ENCODE measurements at places on chromosomes 1 and 21.

- DNase-seq = no peak
These were observed 93.9 kb upstream of the KCNA3 start for GRCh38 chr1:110768605-110769004.

DNA sequence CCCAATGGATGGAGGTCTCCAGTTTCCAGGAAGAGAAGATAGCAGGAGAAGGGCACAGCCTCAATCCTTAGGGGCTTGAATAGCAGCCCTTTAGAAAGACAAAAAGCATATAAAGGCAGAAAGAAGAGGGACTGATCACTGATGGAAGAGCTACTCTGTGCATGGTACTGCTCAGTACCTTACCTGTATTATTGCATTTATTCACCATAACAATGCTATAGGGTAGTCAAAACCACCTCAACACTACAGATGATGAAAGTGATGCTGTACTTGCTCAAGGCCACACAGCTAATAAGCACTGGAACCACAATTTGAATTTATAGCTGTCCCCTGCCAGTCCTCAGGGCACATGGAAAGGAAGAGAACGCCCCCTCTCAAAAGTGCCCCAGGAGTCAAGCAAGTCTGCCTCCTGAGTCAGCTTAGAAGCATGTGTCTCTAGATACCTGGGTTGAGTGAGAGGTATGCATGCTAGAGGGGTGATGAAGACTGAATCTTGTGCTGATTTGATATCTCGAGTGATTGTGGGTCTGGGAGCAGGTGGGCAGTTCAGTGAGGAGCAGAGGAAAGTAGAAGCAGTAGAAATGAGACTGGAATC lies 13.6 kb downstream of the DDAH1 start:
- no peak for DNase-seq

DNA sequence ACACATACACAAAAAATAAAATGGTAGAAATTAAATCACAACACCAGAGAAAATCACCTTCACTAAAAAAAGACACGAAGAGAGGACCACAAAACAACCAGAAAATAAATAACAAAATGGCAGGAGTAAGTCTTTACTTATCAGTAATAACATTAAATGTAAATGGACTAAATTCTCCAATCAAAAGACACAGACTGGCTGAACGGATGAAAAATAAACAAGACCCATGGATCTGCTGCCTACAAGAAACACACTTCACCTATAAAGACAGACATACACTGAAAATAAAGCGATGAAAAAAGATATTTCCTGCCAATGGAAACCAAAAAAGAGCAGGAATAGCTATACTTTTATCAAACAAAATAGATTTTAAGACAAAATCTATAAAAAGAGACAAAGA lies 73.6 kb downstream of the ZZZ3 start:
- no peak for DNase-seq

DNA sequence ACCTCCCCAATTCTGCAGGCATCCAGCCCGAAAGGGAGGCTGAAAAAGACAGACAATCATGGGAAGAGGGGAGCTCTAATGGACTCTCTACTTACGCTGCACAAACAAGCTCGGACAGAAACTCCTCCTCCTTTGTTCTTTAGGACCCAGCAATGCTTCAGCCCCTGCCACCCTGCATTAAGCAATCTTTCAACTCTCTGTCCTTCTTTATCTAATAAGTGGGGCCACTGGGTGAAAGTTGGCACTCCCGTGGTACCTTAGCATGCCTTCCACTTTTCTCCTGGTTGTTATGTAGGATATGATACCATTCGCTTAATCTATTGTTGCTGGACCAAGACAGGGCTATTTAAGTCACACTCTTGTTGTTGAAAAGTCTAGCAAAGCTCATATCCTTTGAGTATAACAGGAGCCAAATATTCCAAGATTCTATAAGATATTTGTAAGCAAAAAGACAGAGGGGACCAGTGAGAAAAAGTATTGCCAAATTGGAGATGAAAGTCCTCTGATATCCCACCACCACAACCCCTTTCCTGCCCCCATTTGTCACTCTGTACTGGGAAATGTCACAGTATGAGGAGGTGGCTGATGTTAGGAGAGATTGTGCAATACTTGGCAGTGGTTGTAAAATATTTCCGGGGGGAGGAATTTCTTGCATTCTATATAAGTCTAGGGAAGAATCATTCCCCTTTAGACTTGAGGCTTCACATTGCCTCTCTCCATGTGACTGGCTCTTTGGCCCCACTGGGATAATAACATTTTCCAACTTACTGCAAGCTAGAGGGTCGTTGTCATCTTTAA lies 137.3 kb upstream of the GJB5 start:
- no peak for DNase-seq

DNA sequence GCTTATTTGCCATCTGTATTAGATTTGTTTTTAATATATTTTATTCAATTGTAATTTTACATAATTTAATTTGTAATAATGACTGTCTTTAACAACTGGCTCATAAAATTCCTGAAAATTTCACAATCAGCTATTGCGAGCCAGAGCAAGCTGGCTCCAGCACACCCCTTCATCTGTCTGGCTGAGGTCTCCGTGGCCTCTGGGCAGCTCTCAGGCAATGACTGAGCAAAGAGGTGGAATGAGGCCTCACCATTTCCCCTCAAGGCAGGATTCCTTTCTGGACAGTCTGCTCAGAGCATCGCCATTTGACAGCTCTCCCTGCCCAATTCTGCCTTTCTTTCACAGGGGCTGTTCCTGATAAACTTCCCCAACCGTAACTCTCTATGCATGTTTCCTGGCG lies 5.8 kb upstream of the KANK4 start:
- no peak for DNase-seq

DNA sequence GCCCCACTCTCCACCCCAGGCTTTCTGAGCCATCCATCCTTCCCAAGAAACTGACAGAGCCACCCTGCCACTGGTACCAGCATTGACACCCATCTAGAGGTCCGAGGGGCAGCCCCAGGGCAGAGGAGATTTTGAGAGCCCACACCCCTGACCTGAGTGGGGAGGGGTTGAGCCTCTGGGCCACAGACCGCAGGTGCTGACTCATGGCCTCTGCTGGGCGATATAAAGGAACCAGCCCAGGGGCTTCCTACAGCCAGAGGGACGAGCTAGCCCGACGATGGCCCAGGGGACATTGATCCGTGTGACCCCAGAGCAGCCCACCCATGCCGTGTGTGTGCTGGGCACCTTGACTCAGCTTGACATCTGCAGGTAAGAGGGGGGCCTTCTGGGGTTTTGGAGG lies at the start of gene PADI4:
Gene PADI4, plus strand, starts transcription at position 252 of the 400 bp plus-strand sequence. Its CDS starts 26 bp downstream, at position 278.
- DNase-seq = no peak

DNA sequence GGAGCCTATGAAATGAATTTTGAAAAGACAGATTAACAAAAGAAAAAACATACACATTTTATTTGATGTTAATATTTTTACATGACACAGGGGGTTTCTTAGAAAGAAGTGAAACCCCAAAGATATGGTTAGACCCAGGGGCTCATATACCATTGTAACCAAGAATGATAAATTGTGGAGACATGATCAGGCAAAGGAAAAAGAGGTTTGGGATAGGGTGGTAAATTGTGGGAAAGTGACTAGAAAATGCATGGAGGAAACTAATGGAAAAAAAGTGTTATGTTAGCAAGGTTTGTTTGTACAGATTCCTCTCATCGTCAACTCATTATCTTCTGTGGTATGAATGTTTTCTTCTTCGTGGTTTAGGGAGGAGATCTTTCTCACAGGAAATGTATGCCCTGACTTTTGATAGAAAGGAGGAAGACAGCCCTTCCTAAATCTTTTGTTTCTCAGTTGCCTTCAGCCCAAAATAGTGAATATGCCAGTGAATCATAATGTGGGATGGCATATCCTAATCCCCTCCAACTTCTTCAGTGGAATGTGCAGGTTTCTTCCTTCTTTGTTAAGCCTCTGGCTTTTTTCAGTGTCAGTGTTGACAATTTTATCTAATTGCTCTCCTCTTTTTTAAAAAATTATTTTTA lies 140.4 kb upstream of the UBE2U start:
- no peak for DNase-seq

DNA sequence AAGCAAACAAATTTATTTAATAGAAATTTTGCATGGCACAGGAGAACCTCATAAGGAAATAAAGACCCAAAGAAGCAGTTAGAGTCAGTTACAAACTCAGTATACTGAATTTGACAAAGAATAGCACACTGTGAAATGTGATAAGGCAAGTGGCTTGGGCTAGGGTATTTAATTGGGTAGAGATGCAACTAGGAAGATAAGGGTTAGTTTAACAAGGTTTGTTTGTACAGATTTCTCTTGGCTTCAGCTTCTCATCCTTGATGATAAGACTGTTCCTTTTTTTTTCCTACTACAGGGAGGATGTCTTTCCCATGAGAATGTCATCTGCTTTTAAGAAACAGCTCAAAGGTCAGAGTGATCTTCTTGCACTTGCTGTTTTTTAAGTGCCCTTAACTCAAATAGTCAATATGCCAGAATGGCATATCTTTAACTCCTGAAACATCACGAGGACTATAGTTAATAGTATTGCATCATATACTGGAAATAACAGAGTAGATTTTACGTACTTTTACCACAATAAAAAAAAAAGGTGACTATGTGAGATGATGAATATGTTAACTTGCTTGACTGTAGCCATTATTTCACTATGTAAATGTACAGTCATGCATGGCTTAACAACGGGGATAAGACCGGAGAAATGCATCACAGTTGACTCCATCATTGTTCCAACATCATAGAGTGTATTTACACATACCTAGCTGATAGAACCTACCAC lies 9.2 kb upstream of the TRAF3IP3 start:
- no peak for DNase-seq

GRCh38 chr1:87061742-87062156 lies 147.3 kb downstream of the HS2ST1 start:
- DNase-seq = no peak

- DNase-seq = no peak
These were observed 311.0 kb downstream of the PTPRU start for GRCh38 chr1:29547300-29547699.

- DNase-seq = peak; percentile 56
These were observed 485 bp downstream of the SIPA1L2 start for GRCh38 chr1:232629250-232630046.

DNA sequence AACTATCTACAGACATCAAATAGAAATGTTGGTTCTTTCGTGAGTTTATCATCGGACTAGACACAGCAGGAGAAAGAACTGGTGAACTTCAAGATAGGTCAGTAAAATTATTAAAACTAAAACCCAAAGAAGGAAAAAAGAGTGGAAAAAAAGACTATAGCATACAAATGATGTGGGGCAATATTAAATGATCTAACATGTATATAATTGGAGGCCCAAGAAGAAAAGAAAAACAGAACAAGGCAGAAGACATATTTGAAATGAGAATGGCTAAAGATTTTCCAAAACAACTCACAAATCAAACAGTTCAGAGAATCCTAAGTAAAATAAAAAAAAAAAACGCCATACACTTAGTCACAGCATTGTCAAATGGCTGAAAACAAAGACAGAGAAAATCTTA lies 101.8 kb downstream of the PCNX2 start:
- no peak for DNase-seq

DNA sequence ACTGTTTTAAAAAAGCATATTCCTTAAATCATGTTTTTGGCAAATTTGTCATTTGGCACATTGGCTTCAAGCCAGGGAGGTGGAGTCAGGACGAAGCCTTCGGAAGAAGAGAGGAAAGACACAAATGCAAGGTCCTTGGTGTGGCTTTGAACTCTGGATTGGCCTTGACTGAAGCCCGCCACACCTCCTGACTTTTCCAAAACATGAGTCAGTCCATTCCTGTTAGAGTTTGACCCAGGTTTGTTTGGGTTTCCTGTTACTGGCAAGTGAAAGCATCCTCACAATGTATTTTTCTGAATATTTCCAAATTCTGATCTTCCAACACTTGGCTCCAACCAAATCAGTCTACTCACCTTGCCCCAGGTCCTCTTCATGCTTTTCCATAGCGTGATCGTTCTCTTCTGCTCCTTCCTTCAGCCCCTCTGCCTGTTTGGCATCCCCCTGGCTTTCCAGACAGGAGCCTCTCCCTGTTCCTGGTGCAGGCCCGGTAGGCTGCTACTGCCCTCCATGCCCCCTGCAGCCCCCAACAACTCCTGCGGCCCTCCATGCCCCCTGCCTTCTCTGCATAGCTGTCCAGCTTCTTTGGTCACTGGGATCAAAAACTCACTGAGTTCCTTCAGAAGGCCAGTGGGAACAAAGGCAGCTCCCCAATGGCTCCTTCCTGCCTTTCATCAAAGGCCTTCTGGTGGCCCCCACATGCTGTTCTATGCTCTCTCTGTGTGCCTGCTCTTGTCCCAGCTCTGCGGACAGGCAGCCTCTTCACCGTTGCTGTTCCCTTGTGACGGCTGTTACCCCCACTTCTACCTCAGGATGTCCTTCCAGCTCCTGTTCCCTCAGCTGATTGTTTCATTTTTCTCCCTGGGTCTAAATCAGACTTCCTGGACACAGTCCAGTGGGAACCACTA lies 30.4 kb upstream of the SLC30A1 start:
- no peak for DNase-seq

GRCh38 chr1:21672478-21673276 lies 3.5 kb upstream of the RAP1GAP start:
- peak; percentile 25 for DNase-seq

GRCh38 chr21:25862596-25862995 lies 127.8 kb downstream of the GABPA start:
- DNase-seq = no peak

- DNase-seq = no peak
These were observed 94.6 kb downstream of the EIF4G3 start for GRCh38 chr1:21082073-21082472.

DNA sequence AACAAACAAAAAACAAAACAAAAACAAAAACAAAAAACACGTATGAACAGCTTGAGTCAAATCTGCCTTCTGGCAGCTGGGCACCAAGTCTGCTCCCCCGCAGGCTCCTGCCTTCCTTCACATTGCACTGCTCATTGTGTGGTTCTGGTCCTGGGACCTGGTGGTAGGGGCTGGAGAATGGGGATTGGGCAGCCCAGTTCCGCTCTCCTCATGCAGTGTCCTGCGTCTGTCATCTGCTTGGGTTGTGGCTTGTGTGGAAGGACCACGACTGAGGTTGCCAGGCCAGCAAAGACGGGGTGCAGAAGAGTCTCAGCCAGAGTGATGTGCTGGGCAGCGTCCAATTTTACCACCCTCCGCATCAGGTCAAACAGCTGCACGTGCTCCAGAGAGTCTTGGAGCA lies 11.1 kb downstream of the OR2AJ1 start:
- DNase-seq = no peak

DNA sequence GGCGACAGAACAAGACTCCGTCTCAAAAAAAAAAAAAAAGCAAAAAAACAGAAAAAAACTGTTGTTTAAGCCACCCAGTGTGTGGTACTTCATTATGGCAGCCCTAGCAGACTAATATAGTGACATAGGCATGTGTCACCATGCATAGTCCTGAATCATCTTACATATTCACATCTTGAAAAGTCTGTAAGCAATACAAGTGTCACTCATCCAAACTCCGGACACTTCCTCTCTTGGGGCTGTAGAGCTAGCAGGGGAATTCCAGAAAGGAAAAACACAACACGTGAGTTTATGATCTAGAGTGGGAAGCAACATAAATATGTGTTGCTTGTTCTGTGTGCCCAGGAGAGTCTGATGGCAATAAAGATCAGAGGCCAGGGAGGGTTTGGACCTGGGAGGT lies 81.6 kb upstream of the KCNE2 start:
- DNase-seq = no peak
